ENCODE measurements at places on chromosomes 2 and 18. TPM values are rescaled to one million over a fixed set of nuclear protein-coding genes. Genes with fewer than 3 reads are reported as not detected.
A peak's percentile ranks its signal among the peaks of the same experiment; 100 is the strongest.

RNF125 gene
- total RNA-seq = 3.9 TPM

DNA sequence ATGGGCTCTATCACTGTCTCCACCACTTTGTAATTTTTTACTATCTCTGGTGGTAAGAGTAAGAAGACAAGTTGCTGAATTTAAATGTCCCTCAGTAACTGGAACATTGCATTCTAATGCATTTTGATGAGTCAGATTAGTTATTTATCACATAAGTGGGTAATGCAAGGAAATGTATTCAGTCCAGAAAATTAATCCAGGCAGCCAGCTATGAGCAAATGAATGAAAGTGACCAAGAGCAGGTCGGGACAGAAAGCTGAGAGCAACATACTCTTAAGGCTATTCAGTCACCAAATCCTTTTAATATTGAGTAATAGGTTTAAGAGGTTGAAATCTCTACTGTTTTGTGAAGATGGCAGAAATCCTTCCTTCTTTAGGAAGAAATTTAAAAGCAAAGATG lies 265.5 kb upstream of the PARD3B start:
- no peak for DNase-seq

- DNase-seq = no peak
Observed at GRCh38 chr18:48752478-48752877, 198.3 kb downstream of the SMAD7 start.

GRCh38 chr2:235685024-235685721 lies 191.3 kb downstream of the AGAP1 start:
- no peak for DNase-seq

DNA sequence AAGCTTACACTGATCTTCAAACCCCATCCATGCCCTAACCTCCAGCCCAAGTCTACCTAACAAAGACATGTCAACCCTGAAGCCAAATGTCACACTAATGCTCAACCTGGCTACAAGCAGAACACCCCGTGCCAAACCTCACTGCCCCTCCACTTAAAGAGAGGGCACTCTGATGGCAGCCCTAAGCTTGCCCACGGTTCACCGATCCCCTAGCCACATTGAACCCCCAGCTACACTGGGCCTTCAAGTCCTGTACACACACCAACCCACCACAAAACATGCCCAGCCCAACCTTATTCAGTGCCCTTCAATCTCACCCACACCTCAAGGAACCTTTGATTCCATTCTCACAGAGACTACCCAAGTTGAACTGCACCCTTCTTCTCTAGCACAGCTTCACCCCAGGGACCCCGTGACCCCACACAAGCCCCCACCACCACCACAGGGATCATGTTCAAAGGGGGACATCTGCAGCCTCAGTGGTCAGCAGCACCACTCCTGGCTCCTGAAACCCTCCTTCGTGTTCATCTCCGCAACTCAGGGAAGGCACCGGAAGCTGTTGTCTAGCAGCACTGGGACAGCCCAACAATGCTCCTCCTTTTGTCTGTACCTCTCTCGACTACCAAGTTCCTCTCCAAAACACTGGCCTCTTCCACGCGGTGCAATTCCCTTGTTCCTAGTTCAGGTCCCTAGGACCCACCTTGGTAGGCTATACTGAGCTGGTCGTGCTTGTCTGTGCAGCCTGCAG lies 218.8 kb downstream of the CYP26B1 start:
- DNase-seq = no peak

GRCh38 chr18:22563164-22563583 lies 145.5 kb upstream of the CTAGE1 start:
- DNase-seq = peak; percentile 3

LRRTM4 gene
- total RNA-seq = not detected

MREG gene
- total RNA-seq = 46.3 TPM

CD28 gene
- 0.23 TPM for total RNA-seq

- DNase-seq = no peak
Observed at GRCh38 chr2:134086594-134087219, 167.2 kb upstream of the MGAT5 start.

- DNase-seq = no peak
Observed at GRCh38 chr2:214361116-214361515, 49.7 kb upstream of the VWC2L start.

AKAIN1 gene
- total RNA-seq = not detected

ATP6V1B1 gene
- not detected for total RNA-seq

- no peak for DNase-seq
Observed at GRCh38 chr2:110667071-110667470, 10.8 kb downstream of the BUB1 start.

DNA sequence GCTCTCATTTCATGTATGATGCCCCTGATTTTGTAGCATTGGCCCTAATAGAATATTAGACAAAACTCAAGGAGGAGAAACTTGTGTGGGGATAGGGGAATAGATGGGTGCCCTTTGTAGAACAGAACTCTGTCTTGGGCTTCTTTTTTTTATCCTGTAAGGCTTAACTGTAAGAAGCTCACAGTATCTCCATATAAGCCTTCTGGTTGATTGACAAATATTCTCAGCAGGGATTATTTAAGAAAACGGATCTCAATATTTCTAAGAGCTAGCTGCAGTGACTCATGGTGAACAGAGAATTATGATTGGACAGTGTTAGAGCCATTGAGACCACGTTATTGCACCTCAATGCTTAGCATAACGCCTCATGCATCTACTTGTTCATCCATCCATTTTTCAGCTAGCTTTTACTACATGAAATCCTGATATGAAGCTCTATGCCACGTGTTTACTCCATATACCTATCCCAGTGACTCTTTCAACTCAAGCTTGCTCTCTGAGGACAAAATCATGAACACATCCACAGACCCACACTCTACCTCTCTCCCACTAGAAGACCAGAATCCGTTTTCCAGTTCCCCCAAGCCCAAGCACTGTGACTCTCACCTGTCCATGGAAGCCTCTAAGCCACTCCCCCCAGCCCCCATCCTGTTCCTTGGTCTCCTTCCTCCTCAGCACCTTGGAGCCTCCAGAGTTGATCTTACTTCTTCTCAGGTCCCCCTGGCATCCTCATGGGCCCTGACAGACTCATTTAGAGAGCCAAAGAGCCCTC lies 99.2 kb downstream of the BCL2L11 start:
- DNase-seq = no peak

DNA sequence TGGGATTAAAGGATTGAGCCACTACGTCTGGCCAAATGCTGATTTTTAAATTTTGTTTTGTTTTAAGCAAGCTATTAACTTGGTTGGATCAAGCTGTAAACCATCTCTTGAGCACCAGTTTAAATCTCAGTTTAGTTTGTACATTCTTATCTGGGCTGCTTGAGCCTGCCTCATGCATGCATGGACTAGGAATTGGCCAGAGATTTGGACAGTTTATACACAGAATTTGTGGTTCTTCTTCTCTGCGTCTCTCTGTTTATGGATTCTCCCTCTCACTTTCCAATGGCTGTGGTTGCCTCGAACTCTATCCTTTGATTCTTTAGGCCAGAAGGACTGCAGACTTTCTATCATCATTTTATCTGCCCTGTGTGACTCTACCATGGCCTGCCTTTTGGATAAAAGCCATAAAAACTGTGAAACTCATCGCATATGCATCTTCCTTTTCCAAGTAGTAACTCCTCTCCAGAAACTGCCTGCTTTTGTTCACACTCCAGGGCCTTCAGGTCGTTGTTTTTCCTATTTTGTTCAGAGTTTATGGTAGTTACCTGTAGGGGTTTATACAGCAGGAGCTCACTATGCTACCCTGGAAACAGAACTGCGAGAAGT lies 32.5 kb upstream of the PLB1 start:
- no peak for DNase-seq

GRCh38 chr2:238596571-238597551 lies 170.1 kb downstream of the ASB1 start:
- DNase-seq = no peak

DNA sequence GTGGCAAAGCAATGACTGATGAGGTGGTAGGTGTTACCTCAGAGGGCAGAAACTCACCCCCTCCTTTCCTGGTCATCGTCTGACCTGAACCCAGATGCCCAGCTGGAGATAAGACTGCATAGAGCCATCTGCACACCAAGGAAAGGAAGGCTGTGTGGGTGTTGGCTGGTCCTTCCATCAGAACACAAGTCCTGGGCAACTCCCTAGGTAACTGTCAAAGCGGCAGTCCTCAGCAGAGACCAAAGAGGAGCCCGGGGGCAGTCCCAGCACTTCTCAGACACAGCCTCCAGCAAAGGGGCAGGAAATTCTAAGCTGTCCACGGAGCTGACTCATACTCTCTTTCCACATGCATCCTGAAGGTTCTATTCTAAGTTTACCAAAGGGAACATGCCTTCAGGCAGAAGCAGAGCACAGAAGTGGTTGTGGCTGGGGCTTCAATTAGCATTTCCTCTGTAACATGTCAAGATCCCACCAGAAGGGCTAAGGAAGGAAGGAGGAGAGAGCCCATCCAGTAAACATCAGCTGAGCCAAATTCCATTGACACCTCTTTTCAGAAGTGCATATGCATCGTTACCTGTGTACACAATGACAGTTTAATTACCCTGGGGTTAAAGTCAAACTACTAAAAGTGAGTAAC lies 54.7 kb downstream of the SPRED2 start:
- DNase-seq = no peak

CPO gene
- total RNA-seq = not detected

- DNase-seq = no peak
Observed at GRCh38 chr2:106338043-106338442, 130.2 kb downstream of the RGPD3 start.

DNA sequence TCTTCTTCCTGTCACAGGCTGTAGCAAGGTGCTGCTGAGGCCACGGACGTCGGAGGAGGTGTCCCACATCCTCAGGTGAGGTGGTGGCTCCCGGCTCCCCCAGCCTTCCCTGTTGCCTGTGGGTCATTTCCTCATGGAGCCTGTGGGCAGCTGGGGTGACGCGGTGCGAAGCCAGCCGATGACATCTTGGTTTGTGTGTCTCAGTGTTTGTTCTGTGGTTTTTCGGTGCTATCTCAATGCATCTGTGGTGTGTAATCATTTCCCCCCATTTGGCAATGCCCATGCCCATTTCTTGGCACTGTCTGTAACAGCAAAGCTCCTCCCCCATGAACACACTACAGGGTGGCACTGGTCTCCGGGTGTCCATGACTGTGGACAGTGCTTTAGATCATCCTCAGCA lies 6.6 kb downstream of the D2HGDH start:
- no peak for DNase-seq

Data from GM12878 (cell line).